Breast epithelium (tissue), 4 donors: ENCODE measurements at places on chromosomes 4 and X.

- no peak for DNase-seq
These were observed 1132.2 kb downstream of the FAT4 start for GRCh38 chr4:126446917-126447316.

GRCh38 chr4:80566203-80566872 is 230.8 kb downstream of the CFAP299 start:
- DNase-seq, result no peak

- no peak for DNase-seq
These were observed 247.1 kb upstream of the ETNPPL start for GRCh38 chr4:109009909-109010308.

DNA sequence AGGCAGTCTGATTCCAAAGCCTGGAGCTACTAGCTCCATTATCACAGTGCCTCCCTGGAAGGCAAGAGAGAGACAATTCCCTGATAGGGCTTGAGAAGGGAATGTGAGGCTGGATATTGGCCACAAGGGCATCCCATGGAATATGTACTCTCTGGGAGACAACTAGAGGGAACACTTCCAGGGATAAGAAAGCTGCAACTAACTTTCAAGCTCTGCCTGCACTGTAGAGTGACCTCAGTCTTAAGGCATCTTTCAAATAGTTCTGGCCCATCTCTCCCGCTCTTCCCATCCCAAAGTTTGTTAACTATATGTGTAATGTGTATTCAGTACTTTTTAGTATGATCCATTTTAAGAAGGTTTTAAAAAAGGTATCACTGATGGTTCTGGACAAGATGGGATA is 13.1 kb upstream of the RNF212 start:
- no peak for DNase-seq

DNA sequence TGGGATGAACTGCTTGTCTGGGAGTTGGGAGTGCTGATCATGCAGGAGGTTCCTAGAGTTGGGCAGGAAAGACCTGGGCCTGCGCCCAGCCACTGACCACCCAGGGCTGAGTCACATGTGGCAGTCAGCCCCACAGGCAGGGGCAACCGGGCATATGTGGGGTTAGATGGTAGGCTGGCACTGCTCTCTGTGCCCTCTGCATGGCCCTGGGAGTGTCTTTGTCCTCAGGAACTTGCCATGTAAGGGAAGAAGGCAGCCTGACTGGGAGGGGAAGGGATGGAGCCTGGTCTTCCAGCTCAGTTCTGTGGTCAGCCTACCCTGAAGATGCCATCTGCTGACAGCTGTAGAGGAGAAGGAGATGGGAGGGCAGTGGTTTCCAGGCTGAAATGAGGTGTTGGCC is 70.2 kb upstream of the EFNB1 start:
- DNase-seq, result no peak

- no peak for DNase-seq
These were observed 526.6 kb downstream of the PACRGL start for GRCh38 chr4:21226637-21227538.

- no peak for DNase-seq
These were observed 9.3 kb downstream of the PRDM8 start for GRCh38 chr4:80206521-80207171.

DNA sequence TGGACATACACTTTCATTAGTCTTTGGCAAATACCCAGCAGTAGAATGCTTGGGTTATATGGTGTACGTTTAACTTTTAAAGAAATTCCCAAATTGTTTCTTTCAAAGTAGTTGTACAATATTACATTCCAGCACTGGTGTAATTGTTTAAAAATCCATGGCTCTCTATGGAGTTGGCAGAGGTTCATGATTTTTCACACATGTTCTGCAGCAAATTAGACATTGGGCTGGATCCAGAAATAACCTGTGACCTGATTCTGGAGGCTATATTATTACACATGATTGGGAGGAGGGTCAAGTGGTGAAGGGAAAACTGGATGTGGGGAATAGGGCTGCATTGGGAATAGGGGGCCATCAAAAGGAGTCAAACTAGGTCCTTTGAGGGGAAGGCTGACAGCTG is 41.9 kb downstream of the MAMLD1 start:
- DNase-seq, result no peak

DNA sequence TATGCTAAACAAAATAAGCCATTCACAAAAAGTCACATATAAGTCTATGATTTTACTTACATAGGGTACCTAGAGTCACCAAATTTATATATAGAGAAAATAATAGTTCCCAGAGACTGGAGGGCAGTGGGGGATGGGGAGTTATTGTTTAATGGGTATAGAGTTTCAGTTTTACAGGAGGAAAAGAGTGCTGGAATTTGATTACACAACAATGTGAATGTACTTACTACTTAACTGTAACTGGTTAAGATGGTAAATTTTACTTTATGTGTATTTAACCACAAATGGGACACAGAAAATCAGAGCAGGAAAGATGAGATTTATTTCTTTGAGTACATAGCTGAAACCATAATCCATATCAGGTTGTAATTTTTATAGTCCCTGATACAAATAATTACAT is 144.4 kb downstream of the TMA16 start:
- no peak for DNase-seq

- no peak for DNase-seq
These were observed 55.1 kb downstream of the UGT2B17 start for GRCh38 chr4:68520985-68521384.
